CD4-positive, alpha-beta memory T cell (primary cell): ENCODE measurements at places on chromosomes 7 and 10. TPM values are rescaled to one million over a fixed set of nuclear protein-coding genes. Genes with fewer than 3 reads are reported as not detected.
A peak's percentile ranks its signal among the peaks of the same experiment; 100 is the strongest.

DNA sequence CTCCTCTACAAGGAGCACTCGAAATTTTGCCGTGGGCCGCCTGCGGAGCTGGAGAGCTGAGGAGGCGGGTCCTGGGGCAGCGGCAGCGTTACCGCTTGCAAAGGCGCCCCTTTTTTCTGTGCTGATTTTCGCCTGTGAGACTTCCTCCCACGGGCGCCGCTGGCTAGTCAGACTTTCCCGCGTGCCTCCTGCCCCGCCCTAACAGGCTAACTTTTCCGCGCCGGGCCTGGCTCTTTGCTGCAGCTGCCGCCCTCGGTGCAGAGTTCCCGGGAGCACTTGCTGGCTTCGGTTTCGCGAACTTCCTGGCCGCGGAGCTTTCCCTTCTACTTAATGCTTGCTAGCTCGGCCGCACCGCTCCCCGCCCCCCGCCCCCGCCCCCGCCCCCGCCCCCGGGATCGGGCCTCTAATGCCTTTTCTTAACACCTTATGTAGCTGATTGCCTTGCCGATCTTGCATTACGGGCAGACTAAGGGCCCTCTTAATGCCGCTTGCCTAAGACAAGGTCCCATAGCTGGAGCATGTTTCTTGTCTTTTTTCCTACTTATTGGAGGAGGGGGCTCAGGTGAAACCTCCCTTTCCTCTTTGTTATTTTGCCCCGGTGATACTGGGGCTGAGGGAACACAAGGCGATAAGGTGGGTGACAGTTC is 37.9 kb upstream of the RASGEF1A start:
- no peak overlapping the region for H3K4me3 ChIP-seq
- peaks cover 47% of the 10 kb centered on the region for H3K4me1 ChIP-seq
- DNase-seq: peak; percentile 42
- H3K27ac ChIP-seq: peak overlapping the region; percentile 8

GRCh38 chr10:108638225-108638624 is 1285.1 kb downstream of the XPNPEP1 start:
- H3K27ac ChIP-seq: no peak overlapping the region
- no peak for DNase-seq
- H3K4me1 ChIP-seq: no peaks in the 10 kb centered on the region
- H3K36me3 ChIP-seq: no peaks in the 10 kb centered on the region
- no peaks in the 10 kb centered on the region for H3K27me3 ChIP-seq
- no peak overlapping the region for H3K4me3 ChIP-seq

GRCh38 chr7:1254281-1255079 is 21.8 kb downstream of the UNCX start:
- no peak overlapping the region for H3K4me3 ChIP-seq

DNA sequence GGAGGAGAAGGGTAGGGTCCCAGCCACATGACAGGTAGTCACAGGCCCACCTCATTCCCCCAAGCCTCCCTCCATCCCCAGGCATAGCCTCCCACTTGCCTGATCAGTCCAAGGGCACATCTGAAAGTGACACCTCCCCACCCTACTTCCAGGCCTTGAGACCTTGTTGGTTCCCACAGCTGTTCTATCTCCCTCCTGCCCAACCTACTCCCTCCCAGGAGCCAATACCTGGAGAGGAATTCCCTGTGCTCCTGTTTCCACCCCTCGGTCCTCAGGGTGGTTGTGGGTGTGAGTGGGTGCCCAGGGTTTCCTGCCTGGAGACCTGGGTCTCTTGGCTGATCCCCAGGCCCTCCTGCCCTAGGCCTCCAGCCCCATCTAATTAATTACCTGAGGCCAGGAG is 11.6 kb upstream of the IMPDH1 start:
- H3K36me3 ChIP-seq: no peaks in the 10 kb centered on the region
- DNase-seq: no peak
- no peak overlapping the region for H3K27ac ChIP-seq
- H3K27me3 ChIP-seq: no peaks in the 10 kb centered on the region
- H3K4me3 ChIP-seq: no peak overlapping the region
- H3K4me1 ChIP-seq: no peaks in the 10 kb centered on the region

GRCh38 chr7:114081606-114082425 is 163.0 kb upstream of the PPP1R3A start:
- H3K27ac ChIP-seq: no peak overlapping the region
- peaks cover 34% of the 10 kb centered on the region for H3K27me3 ChIP-seq
- H3K4me1 ChIP-seq: peaks cover 42% of the 10 kb centered on the region
- no peak overlapping the region for H3K4me3 ChIP-seq
- DNase-seq: peak; percentile 37
- H3K36me3 ChIP-seq: no peaks in the 10 kb centered on the region

- no peak for DNase-seq
- no peaks in the 10 kb centered on the region for H3K27me3 ChIP-seq
- H3K27ac ChIP-seq: no peak overlapping the region
- H3K36me3 ChIP-seq: no peaks in the 10 kb centered on the region
- H3K4me1 ChIP-seq: no peaks in the 10 kb centered on the region
Measured at GRCh38 chr10:70032667-70033289, 19.9 kb upstream of the MACROH2A2 start.

Gene WDFY4
- total RNA-seq: 0.81 TPM

Gene SEMA3C
- total RNA-seq: 0.47 TPM

Gene CYP2E1
- total RNA-seq: 1.2 TPM

Gene TSPAN12
- not detected for total RNA-seq
